ENCODE measurements at places on chromosomes 4 and X.

DNA sequence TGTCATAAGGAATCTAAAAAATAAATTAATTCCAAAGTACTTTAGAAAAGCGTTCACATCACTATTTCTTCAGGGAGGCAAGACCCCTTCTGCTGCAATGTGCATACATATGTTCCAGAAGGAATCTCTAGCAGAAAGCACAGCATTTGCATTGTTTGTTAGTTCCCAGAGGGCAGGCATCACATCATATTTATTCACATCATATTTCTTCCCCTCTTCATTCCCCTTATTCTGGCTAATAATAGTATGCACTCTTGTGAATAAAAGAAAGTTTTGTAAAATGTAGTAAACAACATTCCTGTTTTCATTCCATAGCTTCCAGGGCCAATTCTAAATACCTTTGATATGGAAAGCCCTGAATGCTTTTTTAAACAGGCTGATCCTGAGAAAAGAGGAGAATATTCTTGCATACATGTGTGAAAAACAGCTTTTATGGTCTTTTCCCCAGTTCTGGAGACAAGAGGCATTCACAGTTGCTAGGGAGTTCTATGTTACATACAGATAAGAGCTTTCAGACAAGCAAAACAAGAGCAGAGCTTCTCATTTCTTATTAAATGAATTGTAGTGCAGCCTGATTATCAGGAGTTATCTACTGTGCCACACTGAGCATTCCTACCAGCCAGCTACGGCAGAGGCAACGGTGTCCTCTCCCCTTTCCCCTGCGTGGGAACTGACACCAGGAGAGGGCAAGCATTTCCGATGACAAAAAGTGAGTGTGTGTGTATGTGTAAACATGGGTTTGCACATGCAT, 15.2 kb downstream of the GATB start:
- DNase-seq: no peak

DNA sequence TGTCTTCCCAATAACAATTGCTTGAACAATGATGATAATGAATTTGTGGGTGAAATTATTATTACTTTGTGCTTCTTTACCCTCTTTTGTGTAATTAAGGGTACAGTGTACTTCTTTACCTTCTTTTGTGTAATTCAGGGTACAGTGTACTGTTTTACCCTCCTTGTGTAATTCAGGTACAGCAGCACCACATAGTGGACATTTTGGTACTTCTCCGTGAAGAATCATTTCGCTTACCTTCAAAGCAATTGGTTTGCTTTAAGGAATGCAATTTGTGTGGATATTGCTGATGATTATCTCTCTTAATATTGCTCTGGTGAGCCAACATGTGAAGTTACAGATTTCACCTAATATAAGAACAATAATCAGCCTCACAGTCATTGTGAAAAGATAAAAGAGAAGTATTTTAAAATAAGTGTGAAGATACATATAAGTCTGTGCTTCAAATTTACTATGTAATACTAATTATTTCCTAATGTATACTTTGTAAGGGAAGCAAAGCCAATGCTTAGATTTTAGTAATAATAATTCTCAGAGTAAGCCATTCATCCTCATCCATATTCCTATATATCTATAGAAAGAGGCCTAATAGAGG, 27.2 kb upstream of the SEC24B start:
- no peak for DNase-seq

- DNase-seq: no peak
Observed at GRCh38 chr4:108965016-108965415, 202.2 kb upstream of the ETNPPL start.

DNA sequence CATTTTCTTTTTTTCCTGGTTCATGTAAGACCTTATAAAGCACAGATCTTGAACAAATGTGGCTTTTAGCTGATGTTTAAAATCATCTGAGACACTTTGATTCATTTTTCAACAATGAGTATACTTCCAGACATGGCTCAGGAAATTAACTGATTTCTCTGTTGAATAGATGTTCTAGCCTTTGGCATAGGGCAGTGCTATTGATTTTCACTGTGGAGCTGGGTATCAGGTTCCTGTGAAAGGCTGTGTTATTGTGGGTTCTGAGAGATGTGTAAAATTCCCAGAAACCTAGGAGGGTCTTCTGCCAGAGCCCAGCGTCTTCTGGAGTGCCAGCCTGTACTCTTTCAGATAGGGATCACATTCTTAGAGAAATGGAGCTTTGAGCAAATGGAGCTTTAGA, 278.9 kb downstream of the EPHA5 start:
- DNase-seq: no peak

- DNase-seq: no peak
Observed at GRCh38 chrX:118156953-118157608, 40.5 kb upstream of the KLHL13 start.

- DNase-seq: peak; percentile 3
Observed at GRCh38 chrX:24607616-24608015, 39.5 kb downstream of the PCYT1B start.

- DNase-seq: peak; percentile 22
Observed at GRCh38 chrX:23694606-23695005, 27.3 kb downstream of the PRDX4 start.

- no peak for DNase-seq
Observed at GRCh38 chr4:76991161-76991660, 41.7 kb downstream of the SEPTIN11 start.

DNA sequence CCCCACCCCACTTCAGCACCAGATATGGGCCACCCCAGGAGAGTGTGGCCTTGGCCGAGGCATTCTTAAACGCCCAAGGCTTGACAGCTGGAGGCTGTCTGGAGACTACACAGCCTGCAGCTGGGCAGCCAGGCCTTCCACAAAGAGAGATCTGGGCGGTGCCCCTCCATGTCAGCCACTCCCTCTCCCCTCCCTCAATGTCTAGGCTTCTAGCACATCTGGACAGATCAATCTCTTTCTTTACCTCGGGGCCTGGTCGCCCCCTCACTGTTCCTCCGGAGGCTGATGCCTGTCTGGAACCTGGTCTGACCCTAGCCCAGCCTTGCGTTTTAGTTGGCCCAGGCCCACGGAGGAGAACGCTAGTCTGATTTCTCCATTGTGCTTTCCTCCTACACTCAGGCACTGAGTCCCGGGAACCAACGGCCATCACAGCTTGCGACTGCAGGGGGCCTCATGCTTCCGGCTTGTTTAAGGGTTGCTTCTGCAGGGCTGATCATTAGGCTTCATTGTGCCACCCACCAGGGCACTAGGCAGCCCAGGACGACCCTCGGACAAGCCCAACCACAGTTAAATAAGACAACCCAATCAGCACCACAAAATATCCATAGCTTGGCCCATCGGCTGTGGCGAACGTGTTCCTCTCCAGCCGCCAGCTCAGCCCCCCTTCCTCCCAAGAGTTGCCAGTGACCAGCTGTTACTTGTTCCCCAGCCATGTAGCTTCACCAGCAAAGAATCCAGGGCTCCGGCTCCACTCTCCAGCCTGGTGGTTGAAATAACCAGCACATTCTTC, 200.6 kb downstream of the BCOR start:
- DNase-seq: no peak
